Stimulated activated CD8-positive, alpha-beta memory T cell treated with anti-CD3 and anti-CD28 coated beads, Interleukin-7, amount 100 ng/mL, for 48 hours (primary cell): ENCODE measurements at places on chromosomes 7 and 10.

- DNase-seq: no peak
Observed at GRCh38 chr7:113370910-113371309, 252.6 kb upstream of the SMIM30 start.

DNA sequence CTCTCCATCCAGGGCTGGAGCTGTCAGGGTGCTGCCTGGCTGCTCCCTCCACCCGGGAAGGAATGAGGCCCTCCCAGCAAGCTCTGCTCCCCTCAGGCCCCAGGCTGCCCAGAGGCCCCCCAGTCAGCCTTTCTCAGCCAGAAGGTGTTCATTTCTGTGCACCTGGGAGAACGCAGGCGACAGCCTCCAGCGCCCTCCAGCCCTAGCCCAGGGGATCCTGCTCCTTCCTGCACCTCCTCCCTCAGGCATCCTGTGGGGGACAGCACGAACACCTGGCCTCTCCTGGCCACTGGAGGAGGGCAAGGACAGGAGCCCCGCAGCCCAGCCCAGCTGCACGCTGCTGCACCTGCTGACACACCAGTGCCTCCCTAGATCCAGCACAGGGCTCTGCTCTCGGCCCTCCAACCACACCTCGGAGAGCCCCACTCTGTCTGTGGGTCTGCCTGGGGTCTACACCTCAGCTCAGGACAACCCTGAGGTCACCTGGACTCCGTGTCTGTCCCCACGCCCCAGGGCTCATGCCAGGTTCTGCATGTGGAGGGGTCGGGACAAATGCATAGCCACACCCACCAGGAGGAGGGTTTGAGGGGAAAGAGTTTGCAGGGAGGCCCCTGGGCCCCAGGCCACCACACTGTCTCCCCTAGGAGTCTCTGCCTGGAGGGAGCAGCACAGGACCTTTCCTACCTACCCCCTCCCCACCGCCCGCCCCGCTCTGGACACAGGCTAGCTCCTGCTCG lies 7.4 kb upstream of the PWWP2B start:
- no peak for DNase-seq

DNA sequence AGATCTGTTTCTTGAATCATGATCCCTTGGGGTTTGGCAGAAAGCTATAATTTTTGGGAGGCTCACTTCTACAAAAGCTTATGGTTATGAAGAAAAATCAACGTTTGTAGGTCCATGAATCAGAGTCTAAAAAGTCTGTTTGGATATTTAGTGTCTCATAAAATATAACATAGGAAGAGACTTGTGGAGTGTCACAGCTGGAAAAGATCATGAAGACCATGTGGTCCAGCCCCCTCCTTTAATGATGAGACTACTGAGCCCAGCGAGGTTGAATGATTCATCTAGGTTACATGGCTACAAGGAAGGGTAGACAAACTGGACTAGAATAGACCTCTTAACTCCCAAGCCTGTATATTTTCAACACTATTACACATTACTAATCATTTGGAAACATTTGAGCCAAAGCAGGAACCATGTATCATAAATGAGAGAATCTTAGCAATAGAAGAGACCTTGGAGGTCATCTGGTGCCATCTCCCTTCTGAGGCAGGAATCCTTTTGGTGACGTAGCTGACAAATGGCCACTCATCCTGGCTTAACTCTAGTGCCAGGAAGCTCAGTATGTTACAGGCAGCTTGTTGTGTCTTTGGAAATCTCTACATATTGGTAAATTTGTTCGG lies 152.5 kb downstream of the CREB5 start:
- no peak for DNase-seq

DNA sequence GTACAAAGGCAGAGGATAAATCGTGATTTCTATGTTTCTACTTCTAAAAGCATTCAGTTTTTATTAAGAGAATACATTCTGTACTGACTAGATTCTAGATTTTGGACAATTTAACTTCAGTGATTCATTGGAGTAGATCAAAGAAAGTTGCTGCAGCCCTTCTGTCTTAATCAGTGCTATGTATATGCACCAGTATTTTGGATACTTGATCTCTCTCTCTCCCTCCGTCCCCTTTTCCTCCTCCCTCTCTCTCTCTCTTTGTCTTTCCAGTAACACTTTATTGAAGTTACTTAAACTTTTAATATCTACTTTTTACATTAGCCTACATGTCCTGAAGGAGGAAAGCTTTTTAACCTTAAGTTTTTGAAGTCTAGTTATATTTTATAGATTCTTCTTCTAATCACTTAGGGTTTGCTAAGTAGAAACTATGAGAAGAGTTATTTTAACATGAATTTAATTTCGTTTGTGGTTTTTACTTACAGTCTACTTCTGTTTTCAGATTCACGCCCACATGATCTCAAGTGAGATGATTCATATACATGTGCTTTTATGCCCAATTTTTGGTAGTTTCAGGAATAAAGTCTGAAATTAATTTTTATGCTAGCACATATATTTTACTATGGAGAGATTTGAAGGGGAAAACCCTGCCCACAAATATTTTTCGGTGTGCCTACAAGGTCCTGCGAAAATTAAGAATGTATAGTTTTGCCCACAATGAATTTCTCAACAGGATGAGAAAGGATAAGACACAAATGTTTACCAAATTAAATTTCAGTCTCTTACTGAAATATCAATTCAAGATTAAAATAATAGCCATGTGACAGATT lies 9.1 kb downstream of the MDFIC start:
- no peak for DNase-seq

DNA sequence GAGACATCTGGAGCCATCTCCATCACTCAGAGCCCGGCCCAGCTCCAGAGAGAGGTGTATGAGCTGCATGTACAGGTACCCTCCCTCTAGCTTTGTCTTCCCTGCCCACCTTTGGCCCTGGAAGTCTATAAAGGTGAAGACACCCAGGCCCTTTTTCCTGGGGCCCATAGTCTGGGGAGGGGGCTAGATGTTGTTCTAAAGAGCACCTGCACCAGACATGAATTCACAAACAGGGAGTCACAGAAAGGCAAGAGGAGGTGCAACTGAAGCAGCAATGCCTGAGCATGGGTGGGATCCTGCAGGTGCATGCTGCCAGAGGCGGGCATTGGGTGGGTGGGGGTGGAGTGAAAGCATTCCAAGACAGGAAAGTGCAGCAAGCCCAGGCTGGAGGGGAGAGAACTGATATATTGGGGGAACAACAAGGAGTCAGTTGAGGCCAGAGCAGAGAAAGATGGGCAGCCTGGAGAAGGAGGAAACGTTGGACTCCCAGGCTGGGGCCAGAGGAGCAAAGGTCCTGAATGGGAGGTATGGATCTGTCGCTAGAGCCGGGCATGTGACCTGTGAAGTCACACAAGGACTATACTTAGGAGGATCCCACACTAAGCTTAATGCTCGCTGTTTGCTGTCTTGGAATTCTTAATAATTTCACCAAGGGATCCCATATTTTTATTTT lies 11.7 kb downstream of the CDHR1 start:
- no peak for DNase-seq

GRCh38 chr7:158027646-158028045 lies 560.0 kb downstream of the PTPRN2 start:
- DNase-seq: no peak

DNA sequence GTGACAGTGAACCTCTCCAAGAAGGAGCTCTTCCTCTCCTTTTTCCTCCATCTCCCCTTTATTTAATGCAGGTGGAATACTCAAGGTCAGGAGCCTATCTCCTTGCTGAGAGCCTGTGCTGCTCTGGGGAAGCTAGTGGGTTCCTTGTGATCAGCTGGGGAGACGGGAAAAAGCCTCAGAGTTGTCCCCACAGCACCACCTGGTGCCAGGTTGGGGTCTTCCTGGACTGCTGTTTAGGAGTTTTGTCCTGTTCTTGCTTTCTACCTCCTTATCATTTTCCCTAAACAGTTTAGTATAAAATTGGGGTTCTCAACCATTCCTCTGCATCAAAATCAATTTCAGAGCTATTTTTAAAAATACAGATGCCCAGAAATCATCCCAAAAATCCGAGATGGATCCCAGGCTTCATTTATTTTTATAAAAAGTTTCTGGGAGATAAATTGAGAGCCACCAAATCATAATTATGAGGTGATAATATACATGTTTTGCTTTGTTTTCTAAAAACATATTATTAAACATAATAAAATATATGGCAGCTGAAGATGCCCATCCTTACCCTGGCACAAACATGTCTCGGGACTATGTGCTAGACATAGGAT lies 44.3 kb downstream of the MACC1 start:
- no peak for DNase-seq

- DNase-seq: no peak
Observed at GRCh38 chr10:18254086-18254485, 113.9 kb downstream of the CACNB2 start.

GRCh38 chr7:159128767-159129166 lies 15.9 kb downstream of the VIPR2 start:
- DNase-seq: no peak

GRCh38 chr10:124894569-124895215 lies 47.2 kb upstream of the ZRANB1 start:
- no peak for DNase-seq

DNA sequence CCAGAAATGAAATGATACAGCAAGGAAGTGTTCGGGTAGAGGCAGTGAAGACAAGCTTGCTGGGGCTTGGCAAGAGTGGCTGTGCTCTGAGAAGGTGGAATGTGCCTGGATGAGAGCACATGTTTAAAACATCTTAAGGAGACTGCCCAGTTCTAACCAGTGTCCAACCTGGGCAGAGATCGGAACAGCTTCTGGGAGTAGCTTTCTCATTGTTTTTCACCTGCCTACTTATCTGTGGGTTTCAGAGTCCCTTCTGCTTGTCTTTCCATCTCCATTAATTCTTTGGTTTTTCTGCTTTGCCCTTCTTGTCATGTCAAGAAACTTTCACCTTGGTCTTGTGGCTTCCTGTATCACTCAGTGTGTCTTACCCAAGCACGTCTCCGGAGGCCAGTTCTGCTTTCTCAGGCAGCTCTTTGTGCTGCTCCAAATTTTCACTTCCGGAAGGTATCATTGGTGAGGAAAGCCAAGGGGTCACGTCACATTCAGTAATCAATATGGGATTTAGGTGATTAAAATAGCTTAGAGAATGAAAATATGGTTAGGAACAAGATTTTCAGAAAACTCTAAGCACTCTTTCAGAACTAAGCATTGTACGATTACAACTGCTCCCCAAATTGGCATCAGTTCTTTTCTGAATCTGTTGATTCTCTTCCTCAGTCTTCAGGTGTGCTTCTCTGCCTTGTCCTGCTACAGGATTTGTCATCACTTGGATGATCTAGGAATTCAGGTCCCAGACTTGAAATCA lies 5.5 kb upstream of the LAMB4 start:
- DNase-seq: peak; percentile 22

DNA sequence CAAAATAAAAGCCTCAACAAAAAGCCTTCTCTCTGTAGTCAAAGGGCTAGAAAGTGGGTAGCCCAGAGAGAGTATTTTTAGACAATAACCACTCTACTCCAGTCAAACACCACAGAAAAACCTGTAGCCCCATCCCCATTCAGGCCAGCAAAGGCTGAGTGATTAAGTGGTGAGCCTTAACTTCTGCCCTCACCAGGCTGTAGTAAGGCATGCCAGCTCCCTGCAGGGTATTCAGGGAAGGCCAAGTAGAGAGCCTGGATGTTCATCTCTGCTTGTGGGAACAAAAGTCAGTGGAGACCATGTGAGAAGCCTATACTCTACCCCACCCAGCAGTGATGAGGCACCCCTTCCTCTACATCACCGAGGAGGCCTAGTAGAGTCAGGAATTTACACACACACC lies 51.2 kb downstream of the HIF1AN start:
- DNase-seq: no peak

DNA sequence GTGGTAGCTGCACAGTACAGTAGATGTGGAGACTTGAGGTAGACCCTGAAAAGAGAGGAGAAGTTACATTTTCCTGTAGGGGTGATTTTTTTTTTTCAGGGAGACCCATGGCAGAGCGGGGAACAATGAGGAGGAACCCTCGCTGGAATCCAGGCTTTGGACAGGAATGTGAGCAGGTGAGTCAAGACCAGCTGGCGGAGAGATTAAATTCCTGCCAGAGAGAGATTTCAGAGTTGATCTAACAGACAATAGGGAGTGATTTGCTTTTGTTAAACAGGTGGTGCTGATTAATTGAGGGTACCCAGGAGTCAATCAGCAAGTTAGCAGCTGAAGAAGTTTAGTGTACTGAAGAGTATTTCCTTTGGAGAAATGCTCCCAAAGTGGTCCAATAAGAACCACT lies 41.6 kb upstream of the MINDY3 start:
- DNase-seq: no peak

- DNase-seq: no peak
Observed at GRCh38 chr7:128710481-128710880, 28.7 kb upstream of the CALU start.

- no peak for DNase-seq
Observed at GRCh38 chr10:121914661-121915060, 13.2 kb downstream of the ATE1 start.

DNA sequence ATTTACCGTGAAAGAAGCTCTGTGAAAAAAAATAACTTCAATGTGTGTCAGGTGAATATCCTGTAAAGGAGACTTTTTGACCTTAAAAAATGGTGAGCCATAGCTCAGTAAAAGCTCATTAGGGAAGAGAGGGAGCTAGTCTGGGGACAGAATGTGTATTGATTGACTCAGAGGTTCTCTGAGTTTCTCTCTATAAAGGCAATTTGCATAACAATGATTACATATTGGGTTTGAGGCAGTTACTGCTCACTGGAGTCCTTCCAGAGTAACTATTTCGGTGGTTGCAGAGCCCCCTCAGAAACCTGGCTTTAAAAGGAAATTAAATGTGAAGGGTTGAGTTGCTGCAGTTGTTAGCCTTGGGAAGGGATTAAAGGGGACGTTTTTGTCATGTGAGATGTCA lies 181.6 kb downstream of the GALNT17 start:
- no peak for DNase-seq

DNA sequence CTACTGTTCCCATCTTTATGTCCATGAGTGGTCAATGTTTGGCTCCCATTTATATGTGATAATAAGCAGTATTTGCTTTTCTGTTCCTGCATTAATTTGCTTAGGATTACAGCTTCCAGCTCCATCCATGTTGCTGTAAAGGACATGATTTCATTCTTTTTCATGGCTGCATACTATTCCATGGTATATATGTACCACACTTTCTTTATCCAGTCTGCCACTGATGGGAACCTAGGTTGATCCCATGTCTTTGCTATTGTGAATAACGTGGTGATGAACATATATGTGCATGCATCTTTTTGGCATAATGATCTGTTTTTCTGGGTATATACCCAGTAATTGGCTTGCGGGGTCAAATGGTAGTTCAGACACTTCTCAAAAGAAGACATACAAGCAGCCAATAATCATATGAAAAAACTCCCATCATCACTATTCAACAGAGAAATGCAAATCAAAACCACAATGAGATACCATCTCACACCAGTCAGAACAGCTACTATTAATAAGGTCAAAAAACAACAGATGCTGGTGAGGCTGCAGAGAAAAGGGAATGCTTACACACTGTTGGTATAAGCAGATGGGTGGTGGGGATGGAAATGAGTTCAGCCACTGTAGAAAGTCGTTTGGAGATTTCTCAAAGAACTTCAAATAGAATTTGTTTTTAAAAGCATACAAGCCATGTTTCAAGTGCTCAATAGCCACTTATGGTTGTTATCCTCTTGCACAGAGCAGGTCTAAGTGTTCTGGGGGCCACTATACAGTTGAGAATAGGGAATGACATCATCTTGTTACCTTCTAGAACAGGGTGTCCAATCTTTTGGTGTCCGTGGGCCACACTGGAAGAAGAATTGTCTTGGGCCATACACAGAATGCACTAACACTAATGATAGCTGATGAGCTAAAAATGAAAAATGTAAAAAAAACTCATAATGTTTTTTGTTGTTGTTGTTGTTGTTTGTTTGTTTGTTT lies 23.2 kb upstream of the SDK1 start:
- DNase-seq: no peak

GRCh38 chr7:101882005-101882421 lies 64.6 kb downstream of the CUX1 start:
- DNase-seq: no peak

- no peak for DNase-seq
Observed at GRCh38 chr10:34475274-34475646, 339.8 kb downstream of the PARD3 start.
